ENCODE measurements at places on chromosomes 6 and 20.
A peak's percentile ranks its signal among the peaks of the same experiment; 100 is the strongest.

DNA sequence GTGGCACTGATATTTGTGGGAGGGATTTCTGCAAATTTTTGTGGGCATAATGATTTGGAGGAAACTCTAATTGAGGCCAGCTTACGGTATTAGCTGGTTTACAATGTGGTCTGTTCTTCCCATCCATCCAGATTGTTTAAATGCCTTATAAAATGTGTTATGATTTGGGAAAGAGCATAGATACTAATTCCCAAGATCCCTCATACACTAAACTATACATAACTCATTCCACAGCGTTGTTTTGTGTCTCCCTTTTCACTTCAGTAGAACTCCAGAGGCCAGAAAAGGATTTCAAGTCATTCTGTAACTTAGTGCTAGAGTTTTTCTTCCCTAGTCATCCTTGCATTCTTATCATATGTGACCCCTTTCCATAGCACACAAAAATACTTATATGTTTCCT lies 292.6 kb upstream of the NT5E start:
- no peak for DNase-seq

DNA sequence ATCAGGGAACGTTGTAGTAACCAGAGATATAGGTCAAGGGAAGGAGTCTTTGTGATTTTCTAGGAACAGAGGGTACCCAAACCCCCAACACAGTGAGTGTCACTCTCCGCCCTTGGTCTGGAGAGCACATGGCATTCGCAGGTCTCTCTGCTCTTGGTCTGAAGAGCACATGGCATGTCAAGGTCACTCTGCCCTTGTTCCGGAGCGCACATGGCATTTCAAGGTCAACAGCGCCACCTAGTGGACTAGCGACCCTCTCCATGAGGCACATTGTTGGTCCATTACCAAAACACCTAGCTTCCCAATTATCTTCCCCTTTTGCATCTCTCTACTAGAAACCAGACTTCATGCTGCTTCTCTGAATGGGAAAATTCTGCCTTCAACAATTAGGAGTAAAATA lies 260.0 kb downstream of the C6orf118 start:
- peak; percentile 49 for DNase-seq

DNA sequence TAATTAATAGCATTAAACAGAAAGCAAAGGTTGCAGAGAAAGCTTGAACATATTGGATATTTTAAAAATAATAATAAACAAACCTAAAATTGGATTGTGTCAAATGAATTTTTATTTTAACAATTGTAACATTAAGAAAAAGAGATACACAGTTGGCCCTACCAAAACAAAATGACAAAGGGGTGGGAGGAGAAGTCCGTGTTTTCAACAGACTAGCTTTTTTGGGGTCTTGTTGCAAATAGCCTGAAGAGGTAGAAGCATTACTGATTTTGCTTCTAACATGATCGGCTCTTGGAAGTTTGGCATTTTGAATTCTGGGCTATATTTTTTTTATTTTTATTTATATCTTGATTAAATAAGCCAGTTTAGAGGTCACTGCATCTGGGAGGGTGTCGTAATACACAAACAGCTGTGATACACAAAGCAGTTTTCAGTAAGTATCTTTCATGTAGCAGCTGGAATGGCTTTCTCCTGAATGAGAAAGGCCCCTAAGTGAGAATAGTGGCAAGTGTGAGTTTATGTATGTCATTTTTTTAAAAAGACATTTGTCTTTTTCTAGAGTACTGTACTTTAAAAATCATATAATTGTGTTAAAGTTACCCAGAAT lies 85.5 kb upstream of the ZNF217 start:
- no peak for DNase-seq

DNA sequence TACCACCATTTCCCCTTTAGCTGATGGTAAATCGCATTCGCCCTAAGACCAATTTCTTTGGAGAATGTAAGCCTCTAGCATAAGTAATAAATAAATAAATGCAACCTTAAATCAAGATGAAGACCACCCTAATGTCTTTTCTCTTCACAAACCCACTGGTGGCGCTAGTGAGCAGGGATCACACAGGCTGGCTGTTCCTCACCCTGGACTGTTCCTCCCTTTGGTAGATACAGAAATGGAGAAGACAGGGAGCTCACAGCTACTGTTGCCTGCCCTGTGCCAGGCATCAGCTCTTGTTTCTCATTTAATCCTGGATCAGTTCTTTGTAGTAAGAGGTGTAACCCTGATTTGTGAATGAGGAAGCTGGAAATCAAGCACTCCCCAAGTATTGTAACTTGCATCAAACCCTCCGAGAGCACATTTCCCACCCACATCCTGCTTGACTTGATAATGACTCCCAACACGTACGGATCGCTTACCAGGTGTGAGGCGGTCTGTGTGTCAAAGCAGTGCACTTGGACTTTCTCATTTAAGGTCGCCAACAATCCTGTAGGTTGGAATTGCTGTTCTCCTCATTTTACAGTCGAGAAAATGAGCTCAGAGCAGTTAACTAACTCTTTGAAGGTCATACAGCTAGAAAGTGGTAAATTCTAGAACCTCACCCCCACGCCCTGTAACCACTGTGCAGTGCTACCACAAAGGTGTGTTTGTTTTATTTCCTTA lies 236.1 kb downstream of the TSHZ2 start:
- DNase-seq = peak; percentile 17

- no peak for DNase-seq
These were observed 53.1 kb downstream of the CPNE5 start for GRCh38 chr6:36786055-36786675.

GRCh38 chr6:39892490-39893129 lies 41.7 kb downstream of the MOCS1 start:
- DNase-seq = no peak

GRCh38 chr6:161216616-161217205 lies 57.1 kb downstream of the AGPAT4 start:
- no peak for DNase-seq

DNA sequence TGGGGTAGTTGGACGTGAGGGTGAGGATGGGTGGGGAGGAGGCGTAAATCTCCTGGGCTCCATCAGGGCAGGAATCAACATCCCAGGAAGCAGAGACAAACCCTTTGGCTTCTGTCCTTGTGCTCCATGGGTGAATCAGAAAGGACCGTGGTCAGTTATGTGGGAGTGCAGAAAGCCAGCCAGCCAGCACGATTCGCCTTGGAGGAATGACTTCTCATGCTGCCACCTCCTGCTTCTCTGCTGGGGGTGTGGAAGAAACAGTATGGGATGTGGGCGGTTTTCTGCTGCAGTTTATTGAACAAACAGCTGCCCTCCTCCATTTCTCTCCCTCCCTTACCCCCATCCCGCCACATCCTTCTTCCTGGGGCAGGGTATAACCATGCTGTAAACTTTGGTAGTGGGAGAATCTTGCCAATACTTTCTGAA lies 214.5 kb downstream of the SOX4 start:
- no peak for DNase-seq

- DNase-seq = no peak
These were observed 2.8 kb downstream of the RAET1E start for GRCh38 chr6:149895048-149895590.

Data from stimulated activated CD4-positive, alpha-beta T cell treated with anti-CD3 and anti-CD28 coated beads, Interleukin-1b, Interleukin-23, amount 100 ng/mL, for 48 hours (primary cell).